ENCODE measurements at places on chromosomes 2 and 18. TPM values are rescaled to one million over a fixed set of nuclear protein-coding genes. Genes with fewer than 3 reads are reported as not detected.

DNA sequence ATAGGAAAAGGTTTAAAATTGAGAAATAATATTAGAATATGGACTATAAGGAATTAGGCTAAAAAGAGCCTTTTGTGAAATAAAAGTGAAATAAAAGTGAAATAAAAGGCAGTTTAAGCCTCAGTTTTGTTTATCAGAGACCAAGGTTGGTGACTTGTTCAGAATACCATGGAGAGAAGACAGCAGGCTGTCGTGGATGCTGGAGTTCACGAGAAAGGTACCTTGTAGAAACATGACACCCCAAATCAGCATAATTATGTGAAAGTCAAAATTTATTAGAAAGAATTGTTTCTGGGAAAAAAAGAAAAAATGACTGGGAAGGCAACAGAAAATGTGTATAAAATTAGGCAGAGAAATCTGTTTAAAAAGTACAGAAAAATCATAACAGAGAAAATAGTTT is 46.5 kb upstream of the SPAG16 start:
- no peak for DNase-seq

DNA sequence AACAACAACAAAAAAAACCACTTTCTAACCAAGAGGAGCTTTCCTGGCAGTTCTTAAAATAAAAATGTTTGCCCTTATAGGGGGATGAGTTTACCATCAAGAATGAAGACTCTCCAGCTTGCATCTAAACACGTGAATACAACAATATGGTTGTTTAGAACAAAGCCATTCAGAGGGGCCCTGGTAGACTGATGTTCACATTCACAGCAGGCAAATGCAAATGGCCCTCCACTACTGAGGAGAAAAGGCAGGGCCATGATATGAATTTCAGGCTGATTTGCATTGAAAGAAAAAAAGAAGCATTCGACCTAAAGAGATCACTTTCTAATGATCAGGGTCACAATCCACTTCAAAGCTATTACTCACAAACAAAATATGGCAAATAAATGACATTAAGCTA is 65.3 kb upstream of the OTOS start:
- DNase-seq: no peak

DNA sequence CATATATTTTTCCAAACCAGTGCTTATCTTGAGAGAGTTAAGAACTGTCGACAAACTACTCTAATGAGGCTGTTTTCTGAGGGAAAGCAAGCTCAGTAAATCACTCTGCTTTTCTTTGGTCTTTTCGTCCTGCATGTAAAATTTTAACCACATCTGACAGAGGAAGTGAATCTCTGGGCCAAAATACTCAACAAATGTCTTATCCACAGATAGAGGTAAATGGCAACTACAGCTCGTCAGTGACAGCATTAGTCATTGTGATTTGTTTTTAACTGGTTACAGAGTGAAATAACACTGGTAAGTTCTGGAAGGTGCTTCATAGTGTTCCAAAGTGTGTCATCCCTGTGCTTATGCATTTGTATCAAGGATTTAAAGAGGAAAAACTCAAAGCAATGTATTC is 82.6 kb upstream of the SLC8A1 start:
- DNase-seq: no peak

GRCh38 chr18:72086421-72086820 is 457.7 kb downstream of the CBLN2 start:
- peak; percentile 30 for DNase-seq

DNA sequence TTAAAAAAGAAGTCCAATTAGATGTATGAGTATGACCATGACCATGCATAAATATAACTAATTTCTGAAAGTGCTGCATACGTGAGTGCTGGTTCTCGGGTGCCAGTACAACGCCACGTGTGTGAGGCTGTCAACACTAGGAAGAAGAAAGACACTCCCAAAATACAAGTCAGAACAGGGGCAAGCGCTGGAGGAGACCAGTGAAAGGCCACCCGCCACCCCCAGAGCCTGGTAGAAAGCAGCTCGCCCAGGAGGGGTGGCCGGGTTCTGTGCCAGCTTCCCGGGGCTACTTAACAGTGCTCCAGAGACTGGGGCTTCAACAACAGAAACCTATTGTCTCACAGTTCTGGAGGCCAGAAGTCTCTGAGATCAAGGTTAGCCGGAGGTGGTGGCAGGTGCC is 147.6 kb downstream of the RTP5 start:
- no peak for DNase-seq

The LNPK gene
- 24.6 TPM for total RNA-seq

The NBAS gene
- 34.2 TPM for total RNA-seq

Measured in HT1080 (cell line).